ENCODE measurements at places on chromosomes 13 and 19.

- DNase-seq = peak; percentile 93
Observed at GRCh38 chr19:32373585-32374295, 28.3 kb downstream of the ZNF507 start.

DNA sequence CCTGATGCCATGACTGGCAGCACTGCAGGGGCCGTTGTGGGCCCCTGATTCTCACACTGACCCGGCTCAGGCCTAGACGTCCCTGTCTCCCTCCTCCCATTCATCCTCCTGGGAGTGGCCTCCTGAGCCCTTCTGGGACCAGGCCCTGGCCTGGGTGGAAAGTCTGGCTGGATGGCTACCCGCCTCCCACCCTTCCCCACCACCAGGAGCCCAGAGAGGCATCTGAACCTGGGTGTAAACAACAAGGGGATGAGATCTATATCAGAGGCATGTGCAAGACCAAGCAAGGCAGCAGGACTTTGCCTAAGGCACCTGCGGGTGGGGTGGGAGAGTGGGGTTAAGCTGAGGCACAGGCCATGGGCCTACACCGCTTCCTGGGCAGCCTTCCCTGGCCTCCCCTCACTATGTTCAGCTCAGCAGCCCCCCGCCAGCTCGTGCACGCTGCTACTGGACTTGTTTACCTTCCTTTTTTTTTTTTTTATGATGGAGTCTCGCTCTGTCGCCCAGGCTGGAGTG lies 22.0 kb upstream of the ASPDH start:
- peak; percentile 50 for DNase-seq

DNA sequence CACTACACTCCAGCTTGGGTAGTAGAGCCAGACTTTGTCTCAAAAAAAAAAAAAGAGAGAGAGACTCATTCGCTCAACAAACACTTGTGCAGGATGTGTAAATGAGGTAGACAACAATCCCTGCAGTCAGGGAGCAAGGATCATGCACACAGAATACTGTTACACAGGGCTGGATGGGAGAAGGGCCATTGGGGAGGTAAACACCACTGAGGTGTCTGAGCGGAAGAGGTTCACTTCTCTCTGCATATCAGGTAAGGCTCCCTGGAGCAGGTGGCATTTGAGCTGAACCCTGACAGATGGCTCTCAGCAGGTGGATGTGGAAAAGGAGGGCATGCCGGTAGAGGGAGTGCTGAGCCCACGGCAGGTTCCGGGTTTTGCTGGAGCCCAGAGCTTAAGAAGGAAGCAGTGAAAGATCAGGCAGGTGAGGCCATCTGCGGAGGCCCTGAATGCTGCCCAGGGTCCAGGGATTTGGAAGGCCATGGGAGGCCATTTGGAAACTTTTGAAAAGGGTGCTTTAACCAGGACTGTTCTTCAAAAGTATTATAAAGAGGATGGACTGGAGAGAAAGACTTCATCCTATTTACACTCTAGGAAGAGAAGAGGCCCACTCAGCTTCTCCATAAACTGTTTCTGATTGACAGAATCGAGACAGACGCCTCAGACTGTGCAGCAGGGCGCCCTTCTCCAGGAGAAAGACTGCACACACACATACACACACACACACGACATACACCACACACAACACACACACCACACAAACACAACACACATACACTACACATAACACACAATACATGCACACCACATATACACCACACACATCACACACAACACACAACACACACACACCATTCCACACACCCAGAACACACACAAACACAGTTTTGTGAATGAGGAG lies 199.4 kb downstream of the USP12 start:
- DNase-seq = peak; percentile 56

- no peak for DNase-seq
Observed at GRCh38 chr13:106505295-106505694, 30.2 kb downstream of the EFNB2 start.

GRCh38 chr19:6662702-6663101 lies 7.3 kb downstream of the TNFSF14 start:
- DNase-seq = no peak

DNA sequence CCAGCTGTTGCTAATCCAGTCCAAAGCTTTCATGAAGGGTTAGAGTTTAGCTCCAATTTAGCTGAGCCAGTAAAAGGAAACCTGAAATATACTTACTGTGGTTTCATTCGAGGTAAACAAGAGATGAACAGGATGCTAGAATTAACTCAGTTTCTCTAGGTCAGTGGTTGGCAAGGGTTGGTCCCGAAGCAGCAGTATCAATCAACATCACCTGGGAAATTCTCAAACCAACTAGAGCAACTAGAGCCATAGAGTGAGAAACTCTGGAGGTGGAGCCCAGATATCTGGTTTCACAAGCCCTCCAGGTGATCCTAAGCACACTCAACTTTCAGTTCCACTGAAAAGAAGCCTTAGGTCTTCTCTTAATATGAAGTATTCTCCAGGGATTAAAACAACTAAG lies 376.7 kb downstream of the OXGR1 start:
- DNase-seq = no peak
